Iris pigment epithelial cell (primary cell): ENCODE measurements at places on chromosomes 12 and 14.

- DNase-seq: no peak
Observed at GRCh38 chr12:45458238-45458637, 242.3 kb downstream of the ANO6 start.

DNA sequence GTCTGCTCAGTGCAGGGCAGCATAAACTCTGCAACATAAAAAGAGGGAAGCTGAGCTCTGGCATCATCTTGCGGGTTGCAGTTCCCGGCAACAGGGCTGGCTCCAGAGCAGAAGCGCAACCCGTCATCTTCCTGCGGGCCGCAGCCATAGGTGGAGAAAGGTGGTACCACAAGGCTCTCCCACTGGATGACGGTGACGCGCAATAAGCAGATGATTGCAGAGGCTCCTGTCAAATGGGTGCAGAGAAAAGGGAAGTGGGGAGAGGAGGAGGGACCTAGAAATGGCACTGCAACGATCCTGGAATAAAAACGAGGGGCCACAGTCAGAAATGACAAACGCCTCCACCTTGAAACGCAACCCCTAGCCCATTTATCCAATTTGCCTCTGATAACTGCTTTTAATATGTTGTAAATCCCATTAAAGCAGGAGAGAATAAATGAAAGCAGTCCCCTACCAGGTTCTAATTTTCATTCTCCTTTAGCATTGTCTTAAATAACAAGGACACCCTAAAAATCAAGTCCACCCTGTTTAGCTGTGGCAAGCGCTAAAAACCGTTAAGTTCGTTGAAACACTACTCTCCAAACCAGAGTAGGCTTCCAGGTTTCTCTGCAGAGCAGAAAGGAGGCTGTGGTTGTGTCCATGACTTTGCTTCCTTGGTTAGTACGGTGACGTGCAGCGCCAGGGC lies 30.9 kb upstream of the TUBA1C start:
- no peak for DNase-seq

- no peak for DNase-seq
Observed at GRCh38 chr14:93682459-93682858, 105.8 kb downstream of the PRIMA1 start.

GRCh38 chr14:68255693-68256178 lies 436.2 kb downstream of the RAD51B start:
- DNase-seq: peak; percentile 88

DNA sequence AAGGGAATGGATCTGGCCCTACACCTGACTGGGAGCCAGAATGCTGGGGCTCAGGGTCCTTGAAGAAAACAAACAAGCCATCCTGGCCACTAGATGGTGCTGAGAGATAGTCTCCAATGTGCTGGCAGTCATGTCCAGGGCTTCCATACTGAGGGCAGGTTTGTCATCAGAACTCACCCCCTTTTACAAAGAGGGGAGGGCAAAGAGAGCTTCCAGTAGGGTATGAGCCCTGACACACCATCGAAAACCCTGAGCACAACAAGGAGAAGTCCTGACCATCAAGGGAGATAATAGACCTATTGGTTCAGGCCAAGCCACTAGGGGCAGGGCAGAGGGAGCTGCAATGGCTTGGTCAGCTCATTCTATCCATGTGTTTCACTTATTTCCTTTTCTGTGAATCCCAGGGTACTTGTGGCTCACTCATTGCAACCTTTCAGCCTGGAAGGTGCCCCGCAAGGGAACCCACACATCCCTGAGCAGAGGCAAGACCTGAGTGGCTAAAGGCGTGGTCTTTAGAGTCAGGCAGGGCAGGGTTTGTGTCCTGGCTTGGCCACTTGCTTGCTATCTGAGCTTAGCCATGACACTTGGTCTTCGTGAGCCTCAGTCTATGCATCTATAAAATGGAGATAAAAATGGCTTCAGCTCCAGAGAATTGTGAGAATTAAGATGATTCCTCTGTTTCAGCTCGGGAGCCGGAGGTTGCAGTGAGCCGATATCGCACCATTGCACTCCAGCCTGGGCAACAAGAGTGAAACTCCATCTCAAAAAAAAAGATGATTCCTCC lies 6.2 kb upstream of the PLEKHH1 start:
- peak; percentile 57 for DNase-seq

GRCh38 chr14:99378782-99379214 lies 101.9 kb downstream of the SETD3 start:
- peak; percentile 68 for DNase-seq

DNA sequence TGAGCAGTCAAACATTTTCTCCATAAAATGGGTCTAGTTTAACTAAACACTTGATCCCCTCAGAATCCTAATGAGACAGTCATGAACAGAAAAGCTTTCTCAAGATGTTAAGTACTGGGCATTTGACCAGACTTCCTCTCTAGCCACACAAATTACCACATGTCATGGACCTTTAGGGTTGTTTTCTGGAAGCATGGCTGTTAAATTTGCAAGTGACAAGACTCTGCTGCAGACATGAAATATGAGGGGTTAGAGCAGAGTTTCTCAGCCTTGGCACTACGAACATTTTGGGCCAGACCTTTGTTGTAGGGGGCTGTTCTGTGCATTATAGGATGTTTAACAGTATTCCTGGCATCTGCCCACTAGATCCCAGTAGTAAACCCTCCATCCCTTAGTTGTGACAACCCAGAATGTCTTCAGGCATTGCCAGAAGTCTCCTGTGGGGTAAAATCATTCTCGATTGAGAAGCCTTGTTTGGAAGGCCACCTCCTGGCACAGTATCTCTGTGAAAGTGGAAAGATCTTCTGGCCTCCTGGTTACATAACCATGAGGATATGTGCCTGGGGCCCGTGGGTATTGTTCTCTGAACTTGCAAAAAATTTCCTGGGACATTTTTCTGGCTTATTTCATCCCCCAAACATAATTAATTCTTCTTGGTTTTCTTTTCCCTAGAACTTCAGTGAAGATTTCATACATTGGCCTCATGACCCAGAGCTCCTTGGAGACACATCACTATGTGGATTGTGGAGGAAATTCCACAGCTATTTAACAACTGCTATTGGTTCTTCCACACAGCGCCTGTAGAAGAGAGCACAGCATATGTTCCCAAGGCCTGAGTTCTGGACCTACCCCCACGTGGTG lies 4.3 kb downstream of the TMEM106C start:
- peak; percentile 51 for DNase-seq

GRCh38 chr12:82695531-82695930 lies 8.8 kb downstream of the TMTC2 start:
- no peak for DNase-seq

- no peak for DNase-seq
Observed at GRCh38 chr12:17372508-17372907, 717.5 kb downstream of the RERGL start.

DNA sequence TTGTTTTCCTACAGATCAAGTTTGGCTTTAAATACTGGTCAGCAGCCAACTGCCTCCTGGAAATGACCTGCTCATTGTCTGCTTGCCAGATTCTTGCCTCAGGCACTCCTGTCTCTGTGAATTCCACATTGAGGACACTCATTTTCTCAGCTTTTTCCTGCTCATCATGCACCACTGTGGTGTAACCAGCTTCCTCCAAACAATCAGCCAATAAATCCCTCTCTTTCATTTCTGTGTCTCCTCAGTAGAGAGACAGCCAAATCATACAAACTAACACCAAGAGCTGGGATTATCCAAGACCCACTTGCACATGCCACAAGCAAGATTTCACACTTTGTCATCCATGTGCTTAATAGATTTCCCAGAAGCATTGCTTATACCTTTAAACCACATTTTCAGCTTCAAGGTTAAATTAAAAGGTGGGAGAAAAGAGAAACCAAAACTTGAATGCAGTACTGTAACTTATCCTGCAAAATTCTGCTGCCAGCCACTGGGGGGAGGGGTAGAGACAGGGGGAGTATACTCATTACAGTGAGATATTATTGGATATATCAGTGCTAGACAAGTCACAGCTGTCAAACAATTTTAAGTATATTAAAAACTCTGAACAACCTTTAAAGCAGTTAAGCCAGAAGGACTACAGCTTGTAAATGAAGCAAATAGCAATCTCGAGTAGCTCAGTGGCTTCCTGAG lies 105.0 kb downstream of the PPP2R5E start:
- peak; percentile 98 for DNase-seq

GRCh38 chr12:117525766-117526165 lies 164.3 kb upstream of the NOS1 start:
- DNase-seq: no peak

DNA sequence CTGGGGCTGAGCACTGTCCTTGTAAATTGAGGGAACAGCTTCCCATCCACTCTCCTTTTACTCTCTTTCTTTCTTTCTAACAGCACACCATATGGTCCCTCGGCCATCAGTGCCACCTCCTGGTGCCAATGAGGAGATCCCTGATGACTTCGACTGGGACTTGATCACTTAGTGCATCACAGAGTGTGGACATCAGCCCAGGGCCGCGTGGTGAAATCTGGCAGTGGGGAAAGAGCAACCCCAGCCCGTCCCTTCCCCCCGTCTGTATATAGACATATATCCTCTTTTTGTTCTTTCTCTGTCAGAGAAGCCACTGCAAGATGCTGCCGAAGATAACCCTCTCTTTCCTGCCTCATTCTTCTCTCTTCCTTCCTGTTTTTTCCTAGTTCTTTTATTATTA lies 13.5 kb downstream of the C3AR1 start:
- DNase-seq: no peak

- peak; percentile 51 for DNase-seq
Observed at GRCh38 chr12:65355461-65355860, 77.0 kb downstream of the MSRB3 start.

DNA sequence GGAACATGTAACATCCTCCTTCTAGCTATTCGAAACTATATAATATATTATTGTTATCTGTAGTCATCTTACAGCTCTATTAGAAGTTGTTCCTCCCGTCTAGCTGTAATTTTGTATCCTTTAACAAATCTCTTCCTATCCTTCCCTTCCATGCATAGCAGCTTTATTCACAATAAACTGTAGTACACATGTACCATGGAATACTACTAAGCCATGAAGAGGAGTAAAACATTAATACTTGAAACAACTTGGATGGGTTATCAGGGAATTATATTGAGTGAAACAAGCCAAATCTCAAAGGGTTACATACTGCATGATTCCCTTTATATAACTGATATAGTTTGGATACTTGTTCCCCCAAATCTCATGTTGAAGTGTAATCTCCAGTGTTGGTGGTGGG lies 33.9 kb upstream of the STK38L start:
- DNase-seq: no peak

DNA sequence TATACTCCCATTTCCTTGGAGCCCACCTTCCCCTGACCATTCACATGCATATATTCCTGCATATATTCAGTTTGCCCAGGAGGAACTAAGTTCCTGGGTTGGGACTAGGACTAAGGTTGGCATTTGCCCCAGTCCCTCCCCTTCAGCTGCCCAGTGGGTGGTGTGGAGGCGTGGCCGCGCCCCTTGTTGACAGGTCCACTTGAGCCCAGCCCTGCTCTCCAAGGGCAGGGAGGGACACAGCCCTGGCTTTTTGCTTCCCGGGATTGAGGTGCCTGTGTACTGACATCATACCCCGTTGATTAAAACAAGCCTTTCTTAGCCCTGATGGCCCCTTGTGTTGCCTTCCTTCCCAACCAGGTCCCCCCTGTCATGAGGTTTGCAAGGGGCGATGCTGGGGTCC lies 7.3 kb downstream of the ERBB3 start:
- no peak for DNase-seq

- no peak for DNase-seq
Observed at GRCh38 chr14:20998139-20998538, 954 bp upstream of the SLC39A2 start.

DNA sequence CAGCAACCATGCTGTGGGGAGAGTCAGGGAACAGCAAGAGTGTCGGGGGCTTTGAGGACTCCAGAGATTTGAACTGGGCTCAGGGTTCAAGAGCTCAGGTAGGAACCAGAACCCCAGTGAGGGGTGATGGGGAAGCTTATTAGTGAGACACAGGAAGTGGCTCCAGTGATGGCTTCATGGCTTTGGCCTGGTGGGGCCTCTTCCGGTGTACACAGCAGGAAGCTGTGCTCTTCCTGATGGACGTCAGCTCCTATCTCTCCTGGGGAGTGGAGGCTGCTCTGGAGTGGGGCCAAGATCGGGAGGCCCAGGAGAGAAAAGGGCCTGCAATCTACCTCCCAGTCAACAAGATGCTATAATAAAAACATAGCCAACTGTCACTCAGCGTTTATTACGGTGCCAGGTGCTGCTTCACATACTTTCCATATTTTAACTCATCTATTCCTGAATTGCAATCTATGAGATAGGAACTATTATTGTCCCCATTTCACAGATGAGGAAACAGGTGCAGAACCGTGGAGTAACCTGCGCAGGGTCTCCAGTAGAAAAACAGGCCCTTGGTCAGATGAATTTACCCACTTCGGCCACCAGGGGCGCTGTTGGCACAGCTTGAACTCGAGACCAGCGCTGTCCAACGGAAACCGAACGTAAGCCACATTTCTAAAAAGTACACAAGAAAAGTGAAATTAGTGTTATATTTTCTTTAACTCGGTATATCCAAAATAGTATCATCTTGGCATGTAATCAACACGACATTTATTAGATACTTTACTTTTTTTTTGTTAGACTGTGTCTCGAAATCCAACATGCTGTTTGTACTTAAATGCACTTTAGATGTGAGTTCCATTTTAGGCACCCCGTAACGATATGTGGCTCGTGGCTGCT lies 63.6 kb upstream of the DLK1 start:
- DNase-seq: peak; percentile 50

DNA sequence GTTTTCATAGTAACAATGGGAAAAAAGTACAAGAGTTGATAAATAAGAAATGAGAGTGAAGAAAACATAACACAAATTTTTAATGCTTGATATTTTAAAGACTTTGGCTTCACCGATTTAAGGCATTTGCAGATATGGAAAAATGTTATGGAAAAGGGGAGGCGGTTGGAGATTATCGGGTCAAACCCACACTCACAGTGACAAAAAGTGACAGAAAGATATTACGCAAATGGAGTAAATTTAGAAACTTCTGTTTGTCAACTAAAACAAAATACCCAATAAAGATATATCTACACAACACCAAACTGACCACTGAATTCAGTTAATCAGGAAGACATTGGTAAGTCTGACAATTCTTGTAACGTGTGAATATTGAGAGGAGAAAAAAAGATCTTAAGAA lies 2.5 kb downstream of the PPP1R12A start:
- DNase-seq: no peak

DNA sequence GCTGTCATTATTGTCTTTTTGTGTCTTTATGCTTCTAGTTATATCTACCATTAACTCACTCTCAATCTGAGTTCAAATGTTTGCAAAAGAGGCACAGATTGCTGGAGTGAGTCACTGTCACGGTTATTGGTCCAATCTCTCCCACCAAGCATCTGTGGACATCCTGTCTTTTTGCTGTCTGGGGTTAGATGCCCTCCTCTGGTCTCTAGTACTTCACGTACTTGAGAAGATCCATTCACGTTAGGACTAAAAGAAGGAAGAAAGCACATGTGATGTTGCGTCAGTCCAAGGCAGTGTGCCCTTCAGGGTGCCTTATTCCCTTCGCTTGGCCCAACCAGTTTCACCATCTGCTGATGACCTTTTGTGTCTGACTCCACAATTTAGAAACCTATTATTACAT lies 72.3 kb upstream of the STXBP6 start:
- DNase-seq: peak; percentile 9

DNA sequence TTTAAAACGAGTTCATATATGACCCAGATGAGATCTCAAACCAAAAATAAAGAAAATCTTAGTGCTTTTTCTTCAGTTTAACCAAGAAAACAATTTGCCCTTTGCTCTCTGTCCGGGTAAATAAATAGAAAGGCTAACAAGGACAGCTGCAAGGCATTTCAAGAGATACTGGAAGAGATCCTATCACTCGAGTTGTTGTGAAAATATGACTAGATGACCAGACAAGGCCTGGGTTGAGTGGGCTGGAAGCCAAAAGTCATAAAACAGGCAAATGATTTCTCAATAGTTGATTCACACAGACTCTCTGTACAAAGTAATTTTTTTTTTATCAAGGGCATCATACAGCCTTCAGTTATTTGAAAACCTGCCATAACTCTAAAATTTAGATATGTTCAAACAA lies 55.9 kb upstream of the AVPR1A start:
- peak; percentile 59 for DNase-seq
